GM12865 (cell line): ENCODE measurements at places on chromosomes 7 and 10.

GRCh38 chr10:31120961-31121685 is 89.5 kb upstream of the ZNF438 start:
- DNase-seq, result no peak

DNA sequence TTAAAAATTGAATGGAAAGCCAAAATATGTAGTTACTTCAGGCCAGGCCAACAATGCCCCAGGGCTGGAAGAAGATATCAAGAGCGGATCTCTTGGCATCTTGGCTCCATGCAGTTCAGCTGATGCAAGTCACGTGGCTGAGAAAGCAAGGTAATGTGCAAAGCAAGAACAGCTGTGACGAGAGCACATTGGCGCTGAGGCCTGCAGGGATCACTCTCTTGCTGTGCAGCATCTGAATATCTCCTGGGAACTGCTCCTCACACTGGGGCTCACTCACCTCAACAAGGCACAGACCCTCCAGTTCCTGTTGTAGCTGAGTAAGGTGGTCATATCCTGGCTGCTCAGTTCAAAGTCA is 14.0 kb downstream of the AKR1B1 start:
- DNase-seq, result no peak

DNA sequence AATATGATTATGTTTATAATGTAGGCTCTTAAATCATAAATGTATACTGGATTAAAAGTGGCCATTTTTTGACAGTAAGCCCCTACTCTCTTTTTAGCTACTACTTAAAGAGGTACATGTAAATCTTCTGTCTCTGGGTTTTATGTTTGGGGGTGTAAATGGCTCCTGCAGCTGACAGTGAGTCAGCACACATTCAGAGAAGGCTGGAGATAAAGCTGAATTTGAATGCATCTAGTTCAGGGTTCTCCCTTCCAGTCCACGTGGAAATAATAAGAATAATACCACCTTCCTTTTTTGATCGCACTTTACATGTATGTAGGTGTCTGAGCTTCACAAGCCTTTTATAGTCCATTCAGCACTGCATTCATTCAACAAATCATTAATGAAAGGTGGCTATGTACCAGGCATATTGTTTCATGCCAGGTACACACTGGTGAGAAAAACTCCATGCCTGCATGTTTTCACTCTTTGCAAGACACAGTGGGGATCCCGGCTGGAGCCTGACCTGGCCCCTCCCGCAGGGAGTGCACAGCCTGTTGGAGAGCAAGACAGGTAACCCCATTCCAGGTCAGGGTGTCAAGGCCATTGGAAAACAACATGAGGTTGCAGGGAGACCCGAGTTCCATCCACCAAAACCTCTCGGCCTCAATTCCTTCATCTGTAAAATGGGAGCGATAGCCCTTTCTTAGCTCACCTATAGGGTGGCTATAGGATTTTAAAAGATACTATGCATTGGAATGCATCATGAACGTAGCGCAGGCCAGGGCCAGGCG is 107.5 kb upstream of the ANLN start:
- no peak for DNase-seq

DNA sequence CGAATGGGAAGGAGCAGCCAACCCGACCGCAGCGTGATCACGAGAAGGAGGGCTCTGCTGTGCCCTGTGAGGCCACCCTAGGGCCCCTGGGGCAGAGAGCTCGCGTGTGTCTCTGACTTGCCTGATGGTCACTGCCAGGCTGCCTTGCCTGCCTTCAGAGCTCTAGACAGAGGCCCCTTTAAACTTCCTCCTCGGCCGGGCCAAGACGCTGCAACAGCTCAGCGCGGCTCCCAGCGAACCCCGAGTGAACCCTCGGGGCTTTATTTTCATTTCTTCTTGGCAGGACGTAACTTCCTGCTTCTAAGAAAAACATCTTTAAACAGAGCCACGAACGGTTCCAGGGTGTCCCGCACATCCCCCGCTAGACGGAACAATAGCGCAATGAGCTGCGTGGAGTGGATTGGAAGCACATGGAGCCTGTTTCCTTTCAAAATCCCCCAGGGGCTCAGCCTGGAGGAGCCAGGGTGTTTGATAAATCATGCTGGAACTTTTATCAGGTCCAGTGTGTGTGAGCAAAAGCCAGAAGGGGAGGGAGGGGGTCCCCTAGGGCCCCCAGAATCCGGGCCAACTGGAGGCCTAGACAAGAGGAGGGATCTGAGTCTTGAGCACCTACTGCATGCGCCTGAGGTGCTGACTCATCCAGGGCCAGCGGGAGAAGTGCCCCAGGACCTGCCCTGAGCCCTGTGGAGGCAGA is 134.1 kb upstream of the GDF10 start:
- DNase-seq, result no peak

GRCh38 chr7:34849163-34849960 is 187.9 kb downstream of the DPY19L1 start:
- no peak for DNase-seq

DNA sequence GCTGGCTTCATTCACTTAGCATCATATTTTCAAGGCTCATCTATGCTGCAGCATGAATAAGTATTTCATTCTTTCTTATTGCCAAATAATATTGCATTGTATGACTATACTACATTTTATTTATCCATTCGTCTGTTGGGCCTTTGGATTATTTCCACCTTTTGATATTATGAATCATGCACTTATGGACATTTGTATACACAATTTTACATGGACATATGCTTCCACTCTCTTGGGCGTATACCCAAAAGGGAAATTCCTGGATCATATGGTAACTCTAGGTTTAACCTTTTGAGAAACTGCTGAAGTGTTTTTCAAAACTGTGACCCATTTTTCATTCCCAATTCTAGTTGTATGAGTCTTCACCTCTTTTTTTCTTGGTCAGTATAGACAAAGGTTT is 80.3 kb upstream of the GNAI1 start:
- no peak for DNase-seq
